ENCODE measurements at places on chromosomes 12 and 14.

GRCh38 chr14:45716572-45716971, 463.6 kb upstream of the MIS18BP1 start:
- no peak for DNase-seq

- DNase-seq: no peak
Observed at GRCh38 chr14:90760591-90761316, 55.5 kb downstream of the TTC7B start.

DNA sequence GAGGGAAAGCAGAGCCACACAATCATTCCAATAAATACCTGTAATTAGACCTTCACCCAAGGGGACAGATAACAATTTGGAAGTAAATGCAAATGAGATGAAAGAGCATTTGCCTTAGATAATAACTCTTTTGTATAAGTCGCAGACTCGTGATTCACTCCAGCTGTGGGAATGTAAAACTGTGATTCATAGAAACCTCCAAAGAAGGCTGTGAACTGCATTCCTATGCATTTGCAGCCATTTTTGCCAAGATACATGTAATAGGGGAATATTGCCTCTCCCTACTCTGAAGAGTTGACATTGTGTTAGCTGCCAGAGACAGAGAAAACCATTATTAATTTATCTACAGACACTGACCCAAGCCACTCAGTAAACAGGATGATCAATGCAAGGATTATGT, 181.9 kb upstream of the ARHGAP5 start:
- no peak for DNase-seq

DNA sequence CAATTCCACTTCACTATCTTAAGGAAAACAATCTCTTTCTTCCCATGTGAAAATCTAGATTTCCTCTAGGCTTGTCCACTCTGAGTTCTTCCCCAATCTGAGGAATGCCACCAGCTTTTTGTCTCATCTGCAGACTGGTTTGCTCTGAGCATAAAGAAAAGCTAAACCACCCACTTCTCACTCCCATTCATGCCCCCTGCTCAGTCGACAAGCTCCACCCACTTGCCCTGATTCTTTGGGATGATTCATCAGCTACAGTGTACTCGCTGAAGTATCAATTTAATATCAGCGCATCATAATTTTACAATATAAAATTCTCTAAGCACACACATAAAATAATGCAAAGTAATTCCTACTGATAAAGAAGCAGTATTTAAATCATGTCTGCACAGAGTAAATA, 209.1 kb downstream of the GRIN2B start:
- DNase-seq: no peak

- no peak for DNase-seq
Observed at GRCh38 chr12:45234139-45234865, 18.4 kb downstream of the ANO6 start.

- no peak for DNase-seq
Observed at GRCh38 chr12:16785953-16786352, 180.0 kb upstream of the LMO3 start.

- no peak for DNase-seq
Observed at GRCh38 chr14:66405158-66405557, 81.0 kb upstream of the CCDC196 start.

GRCh38 chr12:108670066-108670631, 36.5 kb upstream of the SELPLG start:
- DNase-seq: no peak

GRCh38 chr12:91763654-91764370, 381.8 kb downstream of the BTG1 start:
- no peak for DNase-seq

GRCh38 chr12:46266869-46267574, 1.8 kb downstream of the SLC38A1 start:
- DNase-seq: peak; percentile 40

DNA sequence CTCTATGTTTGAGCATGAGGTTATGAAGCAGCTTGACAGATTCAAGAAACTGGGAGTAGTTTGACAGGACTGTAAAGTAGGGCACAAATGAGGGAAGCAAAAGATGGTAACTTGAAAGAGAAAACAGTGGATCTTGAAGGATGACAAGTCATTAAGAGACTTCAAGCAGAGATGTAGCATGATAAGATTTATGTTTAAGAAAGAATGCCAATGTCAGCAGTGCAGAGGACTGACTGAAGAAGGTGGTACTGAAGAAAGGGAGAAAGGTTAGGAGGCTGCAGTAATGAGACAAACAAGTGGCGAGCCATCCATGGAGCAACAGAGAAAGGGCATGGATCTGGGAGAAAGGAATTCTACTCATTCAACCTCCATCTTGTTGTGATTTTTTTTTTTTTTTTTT, 120.2 kb upstream of the RAP1B start:
- DNase-seq: no peak

- DNase-seq: no peak
Observed at GRCh38 chr12:128856035-128856790, 2.9 kb downstream of the GLT1D1 start.

DNA sequence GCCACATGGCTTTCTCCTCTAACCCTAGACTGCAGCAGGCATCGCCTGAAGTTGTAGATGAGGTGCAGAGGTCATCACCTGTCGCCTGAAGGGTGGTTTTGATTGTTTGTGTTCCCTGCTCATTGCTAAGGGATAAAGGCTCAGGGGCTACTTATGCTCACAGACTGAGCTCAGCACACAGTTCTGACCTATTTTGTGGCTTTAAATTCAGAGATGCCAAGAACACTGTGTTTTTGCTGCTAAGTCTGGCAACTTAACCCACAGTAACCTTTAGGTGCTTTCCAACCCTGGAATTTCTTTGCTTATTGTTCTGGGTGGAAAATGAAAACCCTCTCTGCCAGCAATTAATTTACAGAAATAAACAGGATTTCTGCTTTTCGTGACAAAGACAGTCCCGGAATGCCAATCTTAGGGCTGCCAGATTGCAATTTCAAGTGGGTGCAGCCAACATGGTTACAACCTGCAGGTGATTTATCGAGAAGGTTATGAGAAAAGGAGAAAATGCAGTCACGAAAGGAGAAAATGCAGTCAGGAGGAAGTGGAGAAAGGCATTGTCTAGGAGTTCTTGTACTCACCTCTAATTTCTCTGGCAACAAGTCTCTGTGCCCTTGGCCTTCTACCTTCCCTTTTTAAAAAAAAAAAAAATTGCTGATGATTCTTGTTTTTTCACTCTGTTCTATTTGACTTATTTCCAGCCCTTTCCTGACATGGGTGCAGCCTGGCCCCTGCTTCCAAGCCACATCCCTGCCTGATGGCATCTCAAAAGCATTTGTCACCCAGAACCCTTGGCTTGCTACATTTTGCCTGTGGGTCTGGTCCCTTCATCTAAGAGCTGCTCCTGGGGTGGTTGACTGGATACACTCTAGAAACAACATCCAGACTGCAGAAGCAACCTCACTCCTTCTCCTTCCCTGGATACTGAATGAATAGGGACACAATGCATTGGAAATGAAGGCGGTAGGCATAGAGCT, 23.3 kb downstream of the NPC2 start:
- no peak for DNase-seq

GRCh38 chr12:53951577-53952334, 2.9 kb upstream of the HOXC12 start:
- no peak for DNase-seq

GRCh38 chr12:76713130-76713529, 50.8 kb upstream of the ZDHHC17 start:
- no peak for DNase-seq

- no peak for DNase-seq
Observed at GRCh38 chr14:69314327-69314726, 54.4 kb downstream of the GALNT16 start.

DNA sequence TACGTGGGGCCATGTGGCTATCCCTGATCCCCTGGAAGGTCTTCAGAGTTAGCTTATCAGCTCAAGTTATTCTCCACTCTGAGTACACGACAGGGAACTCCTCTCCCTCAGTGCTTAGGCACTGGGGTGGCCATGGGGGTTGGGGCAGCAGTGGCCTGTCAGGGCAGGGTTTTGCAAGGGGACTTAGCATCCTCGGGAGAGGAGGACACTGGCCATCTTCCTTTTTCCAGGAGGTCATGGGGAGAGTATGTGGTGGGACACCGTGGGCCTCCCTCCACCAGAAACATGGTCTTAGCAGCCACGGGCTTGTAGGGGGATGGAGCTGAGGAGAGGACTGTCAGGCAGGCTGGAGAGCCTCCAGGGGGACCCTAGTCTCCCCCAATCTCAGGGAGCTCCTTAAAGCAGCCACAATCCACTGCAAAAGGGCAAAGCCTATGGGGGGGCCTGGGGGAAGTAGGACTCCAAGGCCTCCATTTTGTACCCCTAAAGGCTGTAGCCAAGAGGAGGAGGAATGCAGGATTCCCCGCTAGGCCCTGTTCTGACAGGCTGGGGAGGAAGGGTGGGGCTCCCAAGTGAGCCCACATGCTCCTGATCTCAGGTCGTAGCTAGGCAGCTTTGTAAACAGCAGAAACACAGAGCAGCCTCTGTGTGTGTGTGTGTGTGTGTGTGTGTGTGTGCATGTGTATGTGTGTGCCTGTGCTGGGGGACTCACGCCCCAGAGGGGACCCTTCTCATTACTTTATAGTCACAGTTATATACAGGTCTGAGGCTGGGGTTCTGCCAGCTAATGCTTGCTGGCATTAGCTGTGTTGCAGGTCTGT, 36.6 kb downstream of the KRT80 start:
- DNase-seq: no peak

DNA sequence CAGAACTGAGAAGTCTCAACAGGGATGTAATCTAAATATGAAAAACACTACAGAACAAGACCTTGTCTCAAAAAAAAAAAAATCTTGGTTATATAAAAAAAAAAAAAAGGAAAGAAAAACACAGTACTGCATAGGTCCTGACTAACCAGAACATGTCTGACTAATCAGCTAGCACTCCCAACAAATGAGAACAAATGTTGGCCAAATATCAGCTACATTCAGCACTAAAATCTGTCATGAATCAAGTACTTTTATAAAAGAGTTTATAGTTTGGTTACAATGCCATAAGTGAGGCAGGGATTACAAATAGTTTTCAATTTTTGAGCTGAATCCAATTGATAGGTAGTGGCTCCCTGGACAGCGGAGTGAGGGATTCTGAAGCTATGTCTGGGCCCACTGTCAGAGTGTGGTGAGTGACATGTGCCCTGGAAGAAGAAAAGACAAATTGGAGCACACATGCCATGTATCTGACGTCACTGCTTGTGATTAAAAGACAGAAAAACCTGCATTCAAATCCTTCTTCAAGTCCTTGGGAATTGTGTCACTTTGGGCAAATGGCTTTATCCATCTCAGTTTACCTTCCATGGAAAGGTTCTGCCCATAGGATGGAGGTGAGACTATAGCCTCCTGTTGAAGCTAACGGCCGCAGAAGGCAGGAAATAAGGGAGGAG, 5.6 kb upstream of the FAM234B start:
- DNase-seq: no peak

DNA sequence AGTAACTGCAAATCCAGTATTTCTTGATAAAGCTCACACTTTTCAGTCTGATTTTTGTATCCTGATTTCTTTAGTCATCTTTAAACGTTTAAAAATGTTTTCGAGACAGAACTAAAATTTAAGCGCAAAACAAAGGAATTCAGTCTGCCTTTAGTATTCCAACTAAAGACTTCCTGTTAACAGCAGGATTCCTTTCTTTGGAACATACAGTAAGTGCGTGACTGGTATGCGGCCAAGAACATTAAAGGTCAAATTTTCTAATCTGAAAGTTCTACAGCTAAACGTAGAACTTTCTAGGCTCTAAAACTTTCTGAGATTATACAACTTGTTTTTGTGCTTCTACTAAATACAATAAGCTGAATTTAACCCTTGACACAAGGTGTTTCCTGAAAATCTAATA, 9.9 kb downstream of the SAV1 start:
- DNase-seq: no peak

DNA sequence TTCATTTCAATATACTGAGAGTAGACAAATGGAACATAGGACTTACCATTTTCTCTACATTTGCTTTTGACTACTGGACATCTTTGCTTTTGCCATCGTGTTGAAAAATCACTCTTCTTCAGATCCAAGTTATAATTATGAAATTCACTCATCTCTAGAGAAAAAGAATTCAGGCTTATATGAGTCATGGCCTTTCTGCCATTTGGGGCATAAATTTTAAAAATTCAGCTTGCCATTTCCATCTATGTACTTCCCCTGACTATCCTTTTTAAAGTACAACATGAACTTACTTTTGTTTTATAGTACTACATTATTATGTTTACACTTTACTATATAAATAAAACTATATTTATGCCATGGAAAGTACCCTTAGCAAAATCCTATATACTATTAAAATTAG, 3.0 kb downstream of the KLRK1 start:
- DNase-seq: no peak

DNA sequence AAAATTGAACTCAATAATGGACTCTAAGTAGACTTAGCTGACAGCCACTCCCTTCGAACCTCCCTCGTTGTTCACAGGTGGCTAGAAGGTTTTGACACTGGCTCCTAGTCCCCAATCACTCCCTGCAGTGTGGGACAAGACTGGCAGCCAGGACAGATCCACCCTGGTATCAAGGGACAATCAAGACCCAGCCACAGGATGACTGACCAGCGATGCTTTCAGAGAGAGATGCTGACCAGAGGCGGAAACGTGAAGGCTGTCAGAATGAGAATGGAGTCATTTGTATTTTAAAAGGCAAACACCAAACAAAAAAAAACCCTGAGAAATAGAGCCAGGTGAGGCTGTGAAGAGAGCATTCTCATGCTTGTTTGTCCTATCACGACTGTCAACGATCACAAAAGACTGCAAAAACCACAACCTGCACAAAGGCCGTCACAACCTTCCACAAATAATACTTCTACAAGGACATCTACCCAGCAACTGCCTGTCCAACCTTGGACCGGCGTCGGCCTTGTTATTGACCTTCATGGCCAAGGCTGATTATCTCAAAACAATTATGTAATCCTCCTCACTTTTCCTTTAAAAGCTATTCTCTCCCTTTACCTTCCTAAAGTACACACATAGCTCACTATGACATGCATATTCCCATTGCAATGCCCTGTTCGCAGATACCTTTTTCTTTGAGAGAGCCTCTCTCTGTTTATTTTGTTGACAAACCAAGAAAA, 13.2 kb downstream of the EIF5 start:
- no peak for DNase-seq

GRCh38 chr12:102005256-102005655, 56.5 kb downstream of the WASHC3 start:
- DNase-seq: no peak

- no peak for DNase-seq
Observed at GRCh38 chr12:49340095-49340870, 3.3 kb upstream of the C1QL4 start.

GRCh38 chr14:106586098-106586704, 1059.8 kb downstream of the TMEM121 start:
- DNase-seq: peak; percentile 38

- no peak for DNase-seq
Observed at GRCh38 chr12:101761350-101761749, 22.1 kb upstream of the SYCP3 start.

- DNase-seq: no peak
Observed at GRCh38 chr12:48999371-49000131, at the start of gene DDN. TSS of gene DDN (minus strand) at chr12:48999375. CDS start at chr12:48999287, 88 bp downstream.

- DNase-seq: no peak
Observed at GRCh38 chr14:69241577-69241976, 18.4 kb upstream of the GALNT16 start.

GRCh38 chr12:108792361-108793292, 61.3 kb upstream of the CORO1C start:
- DNase-seq: no peak

GRCh38 chr14:73787486-73788316, 63.9 kb upstream of the PTGR2 start:
- DNase-seq: no peak

- no peak for DNase-seq
Observed at GRCh38 chr14:105857220-105857825, 330.9 kb downstream of the TMEM121 start.

All from stimulated activated CD8-positive, alpha-beta memory T cell treated with anti-CD3 and anti-CD28 coated beads, Interleukin-2, amount 100 ng/mL, for 1 hour (primary cell).